ENCODE measurements at places on chromosomes 12 and 14.

GRCh38 chr14:59627011-59627520 lies 50.5 kb upstream of the CCDC175 start:
- no peak for DNase-seq

DNA sequence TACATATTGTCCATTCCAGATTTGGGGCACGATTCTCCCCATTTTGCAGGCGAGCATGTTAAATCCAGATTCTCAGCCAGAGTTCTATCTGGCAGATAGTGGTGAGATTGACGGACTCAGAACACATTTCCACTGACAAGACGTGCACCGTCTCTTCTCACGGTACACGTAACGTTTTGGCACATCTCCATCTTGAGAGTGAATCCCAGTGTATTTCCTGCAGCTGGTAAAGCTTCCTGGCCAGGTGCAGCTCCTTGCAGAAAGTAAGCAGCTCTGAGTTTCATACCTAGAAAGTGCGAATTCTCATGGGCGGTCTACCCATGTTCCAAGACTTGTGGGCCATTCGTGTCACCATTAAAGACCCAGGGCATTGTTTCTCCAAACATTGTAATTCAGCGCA lies 102.6 kb downstream of the TSPAN9 start:
- DNase-seq: no peak

DNA sequence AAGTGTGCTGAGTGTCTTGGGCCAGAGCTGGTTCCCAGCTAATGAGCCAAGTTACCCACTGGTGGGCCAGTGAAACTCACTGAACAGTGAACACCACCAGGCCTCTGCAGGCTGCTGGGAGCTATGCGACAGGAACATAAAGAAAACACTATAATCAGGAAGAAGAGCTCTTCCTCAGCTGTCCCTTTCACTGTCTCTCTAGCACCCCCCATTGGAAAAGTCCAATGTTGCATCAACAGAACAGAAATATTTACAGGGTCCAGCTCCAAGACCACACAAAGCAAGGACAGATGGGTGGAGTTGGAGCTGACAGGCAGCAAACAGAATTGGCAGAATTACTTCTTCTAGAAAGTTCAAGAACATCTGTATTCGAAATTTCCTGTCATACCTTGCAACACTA lies 903.6 kb upstream of the TMEM132C start:
- DNase-seq: peak; percentile 4

DNA sequence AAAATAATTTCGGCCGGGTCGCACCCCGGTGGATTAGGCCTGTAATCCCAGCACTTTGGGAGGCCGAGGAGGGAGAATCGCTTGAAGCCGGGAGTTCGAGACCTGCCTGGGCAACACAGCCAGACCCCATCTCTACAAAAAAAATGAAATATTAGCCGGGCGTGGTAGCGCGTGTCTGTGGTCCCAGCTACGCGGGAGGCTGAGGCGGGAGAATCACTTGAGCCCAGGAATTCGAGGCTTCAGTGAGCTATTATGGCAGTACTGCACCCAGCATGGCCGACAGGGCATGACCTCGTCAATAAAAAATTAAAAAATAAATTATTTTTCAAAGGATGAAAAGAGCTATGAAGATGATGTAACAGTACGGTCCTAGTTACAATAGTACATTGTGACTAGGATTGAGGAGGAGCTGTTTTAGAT lies 523 bp downstream of the GTF2H3 start:
- DNase-seq: no peak

- no peak for DNase-seq
Observed at GRCh38 chr12:107329569-107330324, 236.4 kb upstream of the CRY1 start.

Measured in NCI-H2081 (cell line).